ENCODE measurements at places on chromosomes 7 and 10. TPM values are rescaled to one million over a fixed set of nuclear protein-coding genes. Genes with fewer than 3 reads are reported as not detected.

- DNase-seq: no peak
- no peak overlapping the region for H3K27ac ChIP-seq
- H3K4me1 ChIP-seq: peaks cover 21% of the 10 kb centered on the region
- peaks cover 52% of the 10 kb centered on the region for H3K27me3 ChIP-seq
- no peaks in the 10 kb centered on the region for H3K36me3 ChIP-seq
Observed at GRCh38 chr7:20798694-20799121, 12.0 kb upstream of the SP8 start.

DNA sequence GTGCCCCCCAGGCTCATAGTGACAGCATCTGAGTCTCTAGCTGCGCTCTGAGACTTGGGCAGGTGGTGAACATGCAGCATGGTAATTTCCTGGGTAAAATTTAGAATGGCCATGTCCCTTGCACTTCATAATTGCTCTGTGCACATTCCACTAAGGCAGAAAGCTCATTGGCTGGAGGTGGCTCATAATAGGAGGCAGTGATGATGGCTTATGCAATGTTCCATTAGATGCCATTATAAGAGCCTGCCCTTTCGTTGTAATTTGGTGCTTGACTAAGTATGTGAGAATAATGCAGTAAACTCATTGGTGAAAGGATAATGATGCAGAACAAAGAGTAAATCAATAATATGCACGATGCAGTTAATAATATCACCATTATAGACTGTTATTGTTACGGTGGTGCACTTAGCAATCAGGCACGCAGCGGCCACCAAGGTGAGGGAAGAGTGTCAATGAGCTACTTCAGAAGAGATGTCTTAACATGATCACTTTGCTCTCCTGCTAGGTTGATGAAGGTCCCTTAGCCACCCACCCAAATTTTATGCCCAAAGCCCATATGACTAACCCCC, 545.9 kb downstream of the KCNMA1 start:
- no peaks in the 10 kb centered on the region for H3K27me3 ChIP-seq
- no peaks in the 10 kb centered on the region for H3K36me3 ChIP-seq
- no peaks in the 10 kb centered on the region for H3K4me1 ChIP-seq
- DNase-seq: no peak

GRCh38 chr10:92239600-92240288, 51.1 kb downstream of the CPEB3 start:
- H3K36me3 ChIP-seq: no peaks in the 10 kb centered on the region
- H3K27ac ChIP-seq: peak overlapping the region; percentile 84
- no peaks in the 10 kb centered on the region for H3K27me3 ChIP-seq
- H3K4me3 ChIP-seq: peak overlapping the region; percentile 75
- peaks cover 25% of the 10 kb centered on the region for H3K4me1 ChIP-seq
- DNase-seq: peak; percentile 35

DNA sequence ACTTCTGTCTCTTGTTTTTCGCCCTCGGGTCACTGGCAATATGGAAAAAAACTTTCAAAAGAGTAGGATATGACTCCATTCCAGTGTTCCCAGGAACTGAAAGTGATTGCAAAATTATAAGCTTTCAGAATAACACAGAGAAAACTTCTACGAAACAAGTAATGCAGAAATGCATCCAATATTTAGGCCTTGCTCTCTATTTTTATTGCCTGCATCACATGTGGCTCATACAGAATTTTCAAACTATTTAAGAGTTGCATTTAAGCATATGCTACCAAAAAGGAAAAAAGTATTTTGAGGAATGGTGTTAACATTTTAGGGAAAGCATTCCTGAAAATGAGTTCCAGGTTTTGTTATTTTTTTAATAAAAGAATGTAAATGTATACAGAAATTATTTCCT, 228.0 kb downstream of the CACNB2 start:
- no peak for DNase-seq
- H3K27ac ChIP-seq: no peak overlapping the region
- H3K4me1 ChIP-seq: no peaks in the 10 kb centered on the region
- no peak overlapping the region for H3K4me3 ChIP-seq
- H3K27me3 ChIP-seq: no peaks in the 10 kb centered on the region

- DNase-seq: no peak
- no peaks in the 10 kb centered on the region for H3K4me1 ChIP-seq
- H3K36me3 ChIP-seq: no peaks in the 10 kb centered on the region
- H3K27ac ChIP-seq: no peak overlapping the region
Observed at GRCh38 chr10:32167450-32167849, 111.2 kb upstream of the KIF5B start.

The AFAP1L2 gene
- total RNA-seq: 6.9 TPM

All from upper lobe of left lung (tissue), 6 donors.